ENCODE measurements at places on chromosomes 12 and 14.

GRCh38 chr12:69355363-69356028 lies 4.0 kb upstream of the YEATS4 start:
- no peak for DNase-seq

GRCh38 chr12:53963434-53964314 lies 9.0 kb downstream of the HOXC12 start:
- DNase-seq, result no peak

DNA sequence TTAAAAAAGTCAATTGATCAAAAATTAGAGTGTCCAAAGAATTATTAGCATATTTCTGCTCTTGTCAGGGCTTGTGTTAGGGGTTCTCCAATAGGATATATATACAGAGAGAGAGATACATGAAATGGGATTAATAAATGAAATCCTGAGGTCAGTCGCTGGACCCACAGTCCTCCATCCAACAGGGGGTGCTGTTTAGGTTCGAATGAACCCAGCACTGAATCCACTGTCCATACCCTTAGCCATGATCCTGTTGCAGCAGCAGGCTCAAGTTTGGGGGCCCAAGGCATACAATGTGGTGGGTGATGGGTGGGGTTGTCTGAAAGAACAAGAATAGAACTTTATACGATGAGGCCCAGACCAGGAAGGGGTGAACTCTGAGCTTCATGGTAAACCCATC lies 780 bp upstream of the MYO1H start:
- no peak for DNase-seq

- DNase-seq, result no peak
These were observed 11.0 kb downstream of the ARHGDIB start for GRCh38 chr12:14950421-14950820.

DNA sequence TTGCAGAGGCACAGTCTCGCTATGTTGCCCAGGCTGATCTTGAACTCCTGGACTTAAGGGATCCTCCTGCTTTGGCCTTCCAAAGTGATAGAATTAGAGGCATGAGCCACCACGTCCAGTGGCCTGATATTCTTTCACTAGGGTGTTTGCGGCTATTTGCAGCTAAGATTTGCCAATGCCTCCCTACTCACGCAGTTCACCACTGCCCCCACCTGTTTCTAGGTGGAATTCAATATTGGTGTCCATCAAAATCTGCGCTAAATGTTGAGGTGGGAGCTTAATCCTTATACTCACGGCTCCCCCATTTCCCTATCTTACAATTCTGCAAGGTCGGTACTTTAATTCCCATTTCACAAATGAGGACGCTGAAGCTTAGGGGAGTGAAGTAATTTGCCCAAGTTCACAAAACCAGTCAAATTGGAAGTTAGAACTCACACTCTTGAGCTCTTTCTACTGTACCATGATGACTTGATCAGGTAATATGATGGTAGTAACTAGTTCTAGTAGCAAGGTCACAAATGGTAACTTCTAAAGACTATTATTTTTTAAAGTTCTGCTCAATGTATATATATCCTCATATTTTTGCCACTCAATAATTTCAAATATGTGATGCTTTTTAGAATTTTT lies 22.1 kb upstream of the LRRC9 start:
- no peak for DNase-seq

GRCh38 chr12:54167500-54167896 lies 21.3 kb downstream of the SMUG1 start:
- no peak for DNase-seq

GRCh38 chr14:23101213-23101970 lies 3.4 kb downstream of the CIROP start:
- no peak for DNase-seq
